ENCODE measurements at places on chromosomes 3 and 15. TPM values are rescaled to one million over a fixed set of nuclear protein-coding genes. Genes with fewer than 3 reads are reported as not detected.
A peak's percentile ranks its signal among the peaks of the same experiment; 100 is the strongest.

- no peak for ATAC-seq
Measured at GRCh38 chr15:50009634-50010033, 109.4 kb downstream of the ATP8B4 start.

GRCh38 chr3:156493887-156494286, 61.0 kb downstream of the SSR3 start:
- no peak for ATAC-seq

CYP1A2 gene
- not detected for total RNA-seq

DNA sequence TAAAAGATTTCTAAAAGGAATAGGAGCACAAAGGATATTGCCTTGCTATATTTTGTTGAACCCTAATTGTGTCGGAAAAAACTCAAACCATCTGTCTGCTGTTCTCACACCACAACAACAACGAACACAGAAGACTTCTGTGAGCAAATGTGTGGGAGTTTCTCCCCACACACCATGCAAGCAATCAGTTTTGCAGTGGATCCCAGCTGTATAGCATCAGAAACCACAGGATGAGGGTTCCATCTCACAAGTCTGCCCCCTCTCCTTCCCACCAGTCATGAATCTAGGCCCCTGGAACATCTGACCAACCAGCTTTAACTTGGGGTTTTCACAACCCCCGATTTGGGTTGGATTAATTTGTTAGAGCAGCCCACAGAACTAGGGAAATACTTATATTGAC, 91.3 kb upstream of the SLC4A7 start:
- ATAC-seq = no peak

DNA sequence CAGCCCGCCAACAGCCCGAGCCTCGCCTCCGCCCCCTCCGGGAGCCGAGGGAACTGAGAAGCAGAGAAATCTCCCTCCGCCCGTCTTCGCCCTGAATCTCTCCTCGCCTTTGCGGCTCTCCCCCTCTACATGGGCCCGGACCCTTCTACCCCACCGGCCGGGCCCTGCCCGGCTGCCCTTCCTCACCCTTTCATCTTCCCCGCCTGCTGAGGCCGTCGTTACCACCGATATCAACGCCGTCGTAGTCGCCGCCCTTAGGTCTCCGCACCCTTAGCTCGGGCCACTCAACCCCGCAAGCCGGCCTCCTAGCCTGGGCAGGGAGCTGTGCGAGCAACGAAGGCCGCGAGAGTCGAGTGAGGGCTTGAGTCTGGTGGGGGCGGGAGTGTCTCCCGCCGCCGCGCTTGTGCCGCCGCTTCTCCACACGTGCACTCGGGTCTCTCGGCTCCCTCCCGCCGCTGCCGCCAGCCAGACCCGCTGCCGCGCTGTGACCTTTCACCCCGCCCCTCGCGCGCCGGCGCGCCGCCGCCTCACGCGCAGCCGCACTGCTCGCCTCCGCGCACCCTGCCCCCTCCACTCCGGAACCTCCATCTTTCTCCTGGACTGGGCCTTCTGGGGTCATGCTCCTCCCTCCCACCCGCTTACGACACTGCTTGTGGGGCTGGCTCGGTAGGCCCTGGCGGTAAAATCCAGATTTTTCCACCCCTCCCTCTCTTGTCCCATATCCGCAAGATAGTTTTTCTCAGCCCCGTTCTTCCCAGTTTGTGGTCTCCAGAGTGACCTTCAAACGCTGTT, at the start of gene NAA50:
Gene NAA50 (minus strand): TSS at position 494 of the 792 bp plus-strand sequence. CDS start 300 bp downstream, at position 194.
- ATAC-seq = peak; percentile 92

- peak; percentile 63 for ATAC-seq
Measured at GRCh38 chr15:90986790-90987507, 7.4 kb downstream of the PRC1 start.

- no peak for ATAC-seq
Measured at GRCh38 chr3:94167796-94168195, 104.9 kb downstream of the NSUN3 start.

TEX9 gene
- 9.2 TPM for total RNA-seq

GRCh38 chr3:40627095-40627494, 102.3 kb downstream of the ZNF621 start:
- no peak for ATAC-seq

AGBL1 gene
- total RNA-seq = not detected

GRCh38 chr15:51202783-51203182, 108.1 kb upstream of the TNFAIP8L3 start:
- no peak for ATAC-seq

GRCh38 chr3:23221136-23221535, 18.0 kb downstream of the UBE2E2 start:
- ATAC-seq = no peak

GRCh38 chr3:57951066-57951882, 56.9 kb upstream of the FLNB start:
- peak; percentile 65 for ATAC-seq

RPUSD3 gene
- total RNA-seq = 29.1 TPM

DNA sequence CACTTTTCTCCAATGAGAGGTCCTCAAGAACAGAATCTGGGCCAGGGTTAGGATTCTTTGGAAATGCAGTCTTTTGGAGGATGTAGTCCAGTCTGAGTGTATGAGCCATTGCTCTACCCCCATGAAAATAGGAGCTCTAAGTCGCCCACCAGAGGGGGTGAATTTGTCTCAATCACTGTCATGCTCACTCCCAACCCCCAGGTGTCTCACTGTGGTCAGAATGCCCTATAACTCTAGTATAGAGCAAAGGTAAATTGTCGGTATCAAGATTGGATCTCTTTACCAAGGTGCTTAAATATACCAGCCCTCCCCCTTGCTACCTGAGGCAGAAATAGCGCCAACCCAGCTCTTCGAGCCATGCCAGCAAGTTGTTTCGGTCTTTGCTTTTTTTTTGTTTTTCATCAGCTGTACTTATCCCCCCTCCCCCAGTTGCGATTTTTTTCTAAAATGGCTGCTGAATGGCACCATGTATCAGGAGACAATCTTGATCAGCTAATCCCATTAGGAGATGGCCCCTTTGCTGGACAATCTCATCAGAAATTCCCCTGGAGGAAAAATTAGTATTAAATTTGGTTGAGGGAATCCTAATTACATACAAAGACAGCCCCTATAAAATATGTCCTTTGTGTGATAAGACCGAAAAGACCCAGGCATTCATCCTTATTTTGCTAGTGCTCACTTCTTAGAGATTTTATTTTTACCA, 130.7 kb downstream of the EBLN2 start:
- ATAC-seq = no peak

DNA sequence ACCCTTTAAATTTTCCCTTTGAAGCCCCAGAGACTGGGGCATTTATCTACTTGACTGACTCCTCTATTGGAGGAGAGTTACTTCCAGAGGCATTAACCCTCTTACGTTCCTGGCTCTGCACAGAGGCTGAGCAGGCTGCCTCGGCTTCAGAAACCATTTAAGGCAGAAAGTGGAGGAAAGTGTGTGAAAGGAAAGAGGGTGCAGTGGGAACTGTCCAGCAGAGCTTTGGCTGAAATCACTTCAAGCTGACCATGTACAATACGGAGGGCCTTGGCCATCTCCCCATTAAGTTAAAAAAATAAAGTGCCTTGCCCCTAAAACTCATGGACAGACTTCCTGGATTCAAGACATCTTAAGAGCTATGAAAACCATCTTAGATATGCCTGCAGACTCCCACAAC, 238.7 kb downstream of the SV2B start:
- ATAC-seq = no peak

DNA sequence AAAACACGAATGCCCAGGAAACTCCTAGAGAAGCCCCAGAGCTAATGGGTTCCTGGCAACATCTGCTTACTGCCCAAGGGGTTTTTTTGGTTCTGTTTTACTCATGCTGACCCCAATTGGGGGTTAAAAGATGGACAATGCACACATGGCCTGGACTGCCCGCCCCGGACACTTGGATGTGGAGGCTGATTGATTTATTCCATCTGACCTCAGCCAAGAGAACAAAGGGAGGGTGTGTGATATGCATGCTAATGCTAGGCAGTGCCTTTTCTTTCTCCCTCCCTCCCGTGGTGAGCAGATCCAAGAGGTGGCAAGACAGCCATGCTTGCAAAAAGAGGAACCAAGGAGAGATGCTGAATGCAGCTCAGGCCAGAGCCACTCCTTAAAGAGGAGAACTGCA, 3.3 kb upstream of the LRTM1 start:
- ATAC-seq = no peak

DNA sequence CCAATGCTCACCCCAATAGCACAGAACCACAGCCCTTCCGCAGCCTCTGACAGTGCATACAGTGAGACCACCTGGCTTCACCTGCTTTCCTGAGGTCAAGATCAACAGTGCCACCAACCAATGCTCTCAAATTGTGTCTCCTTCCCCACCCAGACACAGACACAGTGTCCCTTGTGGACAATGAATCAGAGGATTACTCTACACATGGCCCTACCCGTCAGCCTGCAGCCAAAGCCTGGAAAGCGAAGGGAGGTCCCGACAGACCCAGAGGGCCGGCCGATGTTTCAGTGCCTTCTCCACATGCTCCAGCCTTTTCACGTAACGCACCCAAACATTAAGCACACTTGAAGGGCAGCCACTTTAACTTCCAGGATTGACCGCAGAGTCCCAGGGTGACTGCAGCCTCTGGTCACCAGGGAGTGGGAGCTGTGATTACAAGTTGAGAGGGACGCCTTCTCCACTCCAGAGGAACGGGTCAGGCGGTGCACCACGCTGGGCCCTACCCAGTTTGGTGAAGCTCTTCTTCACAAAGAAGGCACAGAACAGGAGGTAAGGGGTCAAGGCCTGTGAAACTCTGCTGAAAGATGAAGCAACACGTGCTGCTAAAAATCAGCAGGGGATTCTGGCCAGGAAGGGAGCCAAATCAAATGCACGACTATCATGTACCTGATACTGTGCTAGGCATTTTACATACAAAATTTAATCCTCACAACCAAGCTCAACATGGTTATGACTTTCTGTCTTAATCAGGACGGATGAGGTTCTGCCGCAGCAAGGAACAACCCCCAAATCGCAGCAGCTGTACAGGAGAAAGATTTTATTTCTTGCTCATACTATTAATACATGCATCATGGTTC, 17.2 kb downstream of the KLHL25 start:
- ATAC-seq = no peak

GRCh38 chr15:55221090-55222011, 24.6 kb upstream of the RSL24D1 start:
- ATAC-seq = peak; percentile 91

CAMK2N2 gene
- total RNA-seq = 0.24 TPM

CCDC39 gene
- not detected for total RNA-seq
